ENCODE measurements at places on chromosomes 2 and 18.
A peak's percentile ranks its signal among the peaks of the same experiment; 100 is the strongest.

DNA sequence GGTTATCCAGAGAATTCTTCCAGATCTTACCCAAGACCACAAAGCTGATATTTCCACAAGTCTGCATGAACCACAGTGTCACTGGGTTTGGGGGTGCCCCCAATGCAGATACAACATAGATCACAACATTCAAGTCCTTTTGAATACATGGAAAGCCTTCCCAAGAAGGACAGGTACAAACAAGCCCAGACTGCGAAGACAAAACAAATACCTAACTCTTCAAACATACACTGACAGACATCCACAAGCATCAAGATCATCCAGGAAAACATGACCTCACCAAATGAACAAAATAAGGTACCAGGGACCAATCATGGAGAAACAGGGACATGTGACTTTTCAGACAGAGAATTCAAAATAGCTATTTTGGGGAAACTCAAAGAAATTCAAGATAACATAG lies 93.1 kb downstream of the MDH1 start:
- no peak for DNase-seq

GRCh38 chr2:219707496-219708285 lies 80.3 kb downstream of the SLC4A3 start:
- DNase-seq, result no peak

GRCh38 chr18:55866886-55867285 lies 278.9 kb upstream of the TCF4 start:
- DNase-seq, result no peak

DNA sequence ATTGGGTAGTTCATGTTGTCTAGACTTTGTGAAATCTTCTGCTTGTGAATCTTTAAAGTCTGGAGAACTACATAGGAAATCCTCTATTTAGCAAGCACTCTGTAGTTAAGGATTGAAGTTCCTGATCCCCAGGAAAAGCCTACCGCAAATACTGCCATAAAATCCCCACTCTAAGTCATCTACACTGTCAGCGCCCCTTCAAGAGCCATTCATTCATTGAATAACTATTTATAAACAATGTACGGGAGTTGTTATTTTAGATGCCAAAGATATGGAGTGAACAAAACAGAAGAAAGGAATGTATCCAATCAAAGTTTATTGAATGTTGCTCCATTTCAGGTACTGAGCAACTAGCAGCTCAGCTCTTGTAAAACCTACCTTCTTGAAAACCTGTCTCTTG lies 36.5 kb upstream of the SLC39A10 start:
- DNase-seq, result no peak

DNA sequence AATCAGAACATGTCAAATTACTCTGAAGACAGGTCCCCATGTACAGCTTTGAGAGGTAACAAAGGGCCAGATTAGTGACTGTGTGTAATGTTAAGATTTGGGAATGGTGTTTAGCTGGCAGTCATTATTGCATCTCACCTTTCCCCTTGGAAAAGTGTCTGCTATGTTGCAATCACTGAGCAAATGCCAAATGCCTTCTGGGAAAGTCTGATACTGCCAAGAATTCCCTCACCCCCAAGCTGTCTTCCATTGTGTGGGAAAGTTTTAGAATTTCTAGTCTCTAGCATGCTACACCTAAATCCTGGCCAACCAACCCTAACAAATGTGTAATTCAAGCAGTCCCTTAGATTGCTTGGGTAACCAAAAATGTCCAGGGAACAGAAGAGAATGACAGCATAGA lies 13.6 kb upstream of the PELI1 start:
- DNase-seq, result no peak

- DNase-seq, result no peak
These were observed 11.7 kb upstream of the FBXO11 start for GRCh38 chr2:47918043-47918442.

DNA sequence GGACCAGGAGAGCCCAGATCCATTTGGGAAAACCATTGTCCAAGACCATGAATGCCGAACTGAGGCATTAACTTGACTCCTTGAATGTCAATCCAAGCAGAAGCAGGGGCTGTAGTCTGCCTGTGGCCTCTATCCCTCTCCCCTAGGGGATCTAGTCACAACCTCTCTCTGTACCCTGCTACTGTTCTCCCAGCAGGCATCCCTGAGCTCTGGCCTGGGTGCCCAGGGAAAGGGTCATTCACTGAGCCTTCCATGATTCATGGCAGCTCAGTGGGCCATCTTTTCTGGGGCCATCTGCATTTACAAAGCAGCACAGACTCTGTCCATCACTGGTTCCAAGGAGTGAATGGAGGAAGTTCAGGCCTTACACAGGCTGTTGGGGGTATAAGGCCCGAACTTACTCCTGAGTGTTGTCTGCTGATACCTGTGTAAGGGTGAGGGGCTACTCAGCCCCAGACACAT lies 151.8 kb downstream of the ZFP36L2 start:
- DNase-seq, result no peak

- no peak for DNase-seq
These were observed 7.3 kb downstream of the COQ10B start for GRCh38 chr2:197460649-197461048.

DNA sequence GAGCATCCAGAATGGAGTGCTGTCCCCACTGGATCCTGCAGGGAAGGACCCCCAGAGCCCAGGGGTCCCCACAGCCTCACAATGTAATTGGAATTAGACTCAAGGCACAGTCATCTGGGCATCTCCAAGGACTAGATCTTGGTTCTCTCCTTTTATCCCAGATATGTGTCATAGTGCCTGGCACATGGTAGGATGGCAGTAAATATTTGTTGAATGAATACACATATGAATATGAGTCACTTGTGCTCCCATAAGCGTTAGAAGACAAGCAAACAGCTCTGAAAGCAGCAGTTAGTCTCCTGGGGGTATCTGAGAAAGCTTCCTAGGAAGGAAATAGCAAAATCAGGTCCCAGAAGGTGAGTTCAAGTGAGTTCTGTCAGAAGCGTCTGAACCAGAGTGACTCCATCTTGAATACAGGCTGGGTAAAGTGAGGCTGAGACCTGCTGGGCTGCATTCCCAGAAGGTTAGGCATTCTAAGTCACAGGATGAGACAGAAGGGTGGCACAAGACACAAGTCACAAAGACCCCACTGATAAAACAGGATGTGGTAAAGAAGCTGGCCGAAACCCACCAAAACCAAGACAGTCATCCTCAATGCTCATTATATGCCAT lies 234.1 kb upstream of the ID2 start:
- no peak for DNase-seq

- DNase-seq, result no peak
These were observed 4.5 kb downstream of the B4GALT6 start for GRCh38 chr18:31679791-31680432.

DNA sequence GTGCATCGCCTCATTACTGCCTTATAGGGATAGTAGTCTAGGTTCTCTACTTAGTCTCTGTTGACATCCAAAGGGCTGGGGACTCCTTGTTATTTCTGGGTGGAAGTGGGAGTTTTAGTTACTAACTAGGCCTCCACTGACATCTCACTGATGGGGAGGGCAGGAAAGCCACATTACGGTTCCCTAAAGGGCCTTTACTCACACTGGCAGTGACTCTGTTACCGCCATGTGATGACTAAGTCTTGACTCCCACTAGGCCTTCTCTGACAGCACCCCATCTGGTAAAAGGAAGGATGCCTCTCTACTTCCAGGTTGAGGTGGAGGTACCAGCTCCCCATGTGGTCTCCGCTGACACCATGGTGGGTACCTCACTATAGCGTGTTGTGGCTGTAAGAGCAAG lies 14.0 kb upstream of the BCL2L11 start:
- DNase-seq, result peak; percentile 20

- DNase-seq, result no peak
These were observed 3.4 kb downstream of the SERPINB2 start for GRCh38 chr18:63890950-63891304.

GRCh38 chr2:153311432-153311831 lies 167.1 kb downstream of the RPRM start:
- no peak for DNase-seq

DNA sequence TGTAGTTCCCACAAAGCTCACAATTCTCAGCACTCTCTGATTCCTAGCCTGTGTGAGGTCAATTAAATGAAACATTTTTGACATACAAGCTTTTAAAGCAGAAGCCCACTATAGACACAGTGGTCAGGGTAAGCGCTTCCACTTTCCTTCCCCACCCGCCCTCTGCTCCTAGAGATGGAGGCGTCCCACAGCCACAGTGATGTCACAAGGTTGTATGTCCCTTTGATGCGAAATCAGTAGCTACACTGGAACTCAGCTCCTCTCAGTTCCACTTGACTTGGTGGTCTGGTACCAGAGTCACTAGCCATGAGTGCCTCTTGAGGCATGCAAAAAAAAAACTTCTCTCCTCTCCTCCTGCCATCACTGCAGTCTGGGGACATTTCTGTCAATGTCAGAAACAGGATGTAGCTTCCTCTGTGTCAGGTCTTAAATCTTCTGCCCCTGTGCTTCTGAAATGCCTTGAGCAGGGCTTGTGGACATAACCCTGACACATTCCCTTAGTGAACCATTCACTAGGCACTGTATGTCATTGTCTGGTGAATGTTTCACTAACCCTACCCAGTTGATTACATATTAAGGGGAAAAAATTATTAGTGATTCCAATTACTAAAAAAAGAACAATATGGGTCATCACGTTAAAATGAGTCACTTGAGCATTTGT lies 7.8 kb downstream of the SULT1C4 start:
- no peak for DNase-seq

DNA sequence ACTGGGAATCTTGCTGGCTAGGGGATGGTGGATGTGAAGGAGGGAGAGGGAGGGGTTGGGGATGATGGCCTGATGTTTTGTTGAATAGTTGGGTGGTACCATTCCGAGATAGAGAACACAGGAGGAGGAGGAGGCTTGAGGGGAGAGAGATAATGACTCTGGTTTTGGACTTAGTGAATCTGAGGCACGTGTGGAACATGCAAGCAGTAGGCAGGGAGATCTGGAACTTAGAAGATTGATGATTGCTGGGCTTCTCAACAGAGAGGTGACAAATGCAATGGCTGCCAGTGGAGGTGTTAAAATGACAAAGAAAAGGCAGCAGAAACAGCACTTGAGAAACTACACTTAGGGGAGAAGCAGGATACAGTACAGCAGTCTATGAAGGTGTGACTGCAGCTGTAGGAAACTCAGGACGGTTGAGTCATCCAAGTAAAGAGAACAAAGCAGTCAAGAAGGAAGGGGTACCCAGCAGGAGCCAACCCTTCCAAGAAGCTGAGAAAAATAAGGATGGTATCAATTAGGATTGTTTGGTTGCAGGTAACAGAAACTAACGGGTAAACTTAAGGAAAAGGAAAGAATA lies 221.4 kb upstream of the FBXO11 start:
- DNase-seq, result no peak

DNA sequence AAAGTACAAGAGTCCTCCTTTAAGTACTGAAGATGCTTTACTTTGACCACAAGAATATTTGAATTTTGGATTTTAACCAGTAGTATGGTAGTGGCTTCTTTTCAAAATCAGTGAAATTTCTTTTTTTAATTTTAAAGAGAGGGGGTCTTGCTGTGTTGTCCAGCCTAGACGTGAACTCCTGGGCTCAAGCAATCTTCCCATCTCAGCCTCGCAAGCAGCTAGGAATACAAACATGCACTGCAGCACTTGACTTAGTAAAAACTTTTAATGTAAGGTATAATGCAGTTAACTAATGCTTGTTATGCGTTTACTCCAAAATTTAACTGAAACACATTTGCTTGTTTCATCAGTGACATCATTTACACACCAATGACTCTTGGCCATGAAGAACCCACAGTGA lies 49.6 kb downstream of the EML4 start:
- no peak for DNase-seq

DNA sequence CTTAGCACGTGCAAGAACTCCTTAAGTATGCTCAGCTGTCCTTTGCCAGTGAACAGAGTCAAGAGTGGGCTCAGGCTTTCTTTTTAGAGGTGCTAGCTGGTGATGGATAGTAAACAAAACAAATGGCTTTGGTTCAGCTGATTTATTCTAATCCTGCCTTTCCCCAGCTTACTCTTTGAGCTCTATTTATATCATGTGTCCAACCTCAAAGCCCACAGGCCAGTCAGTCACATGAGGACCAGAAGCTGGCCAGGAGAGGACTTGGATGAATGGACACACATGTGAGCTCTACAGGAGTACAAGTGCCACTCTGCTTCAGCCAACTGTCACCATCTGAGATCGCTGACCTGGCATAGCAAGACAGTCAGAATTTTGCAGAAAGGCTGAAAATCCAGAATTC lies 59.4 kb downstream of the STK39 start:
- DNase-seq, result no peak

- DNase-seq, result no peak
These were observed 1.6 kb downstream of the KANSL1L start for GRCh38 chr2:210169516-210170195.

DNA sequence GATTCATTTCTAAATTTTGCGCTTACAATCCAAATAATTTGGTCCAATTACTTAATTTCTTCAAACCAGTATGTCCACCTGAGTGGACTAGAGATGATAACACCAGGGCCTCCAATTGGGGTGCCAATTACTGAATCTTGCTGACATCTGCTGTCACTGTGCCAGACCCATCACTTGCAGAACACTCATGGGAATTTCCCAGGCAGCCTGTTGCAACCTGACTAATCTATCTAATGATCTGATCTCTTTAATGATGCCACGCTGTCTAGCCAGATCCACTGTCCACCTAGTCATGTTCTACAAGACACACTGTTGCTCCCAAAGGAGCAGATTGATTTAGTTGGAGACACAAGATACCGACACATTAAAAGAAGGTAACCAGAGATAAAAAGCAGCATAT lies 11.8 kb upstream of the LRP1B start:
- DNase-seq, result no peak

DNA sequence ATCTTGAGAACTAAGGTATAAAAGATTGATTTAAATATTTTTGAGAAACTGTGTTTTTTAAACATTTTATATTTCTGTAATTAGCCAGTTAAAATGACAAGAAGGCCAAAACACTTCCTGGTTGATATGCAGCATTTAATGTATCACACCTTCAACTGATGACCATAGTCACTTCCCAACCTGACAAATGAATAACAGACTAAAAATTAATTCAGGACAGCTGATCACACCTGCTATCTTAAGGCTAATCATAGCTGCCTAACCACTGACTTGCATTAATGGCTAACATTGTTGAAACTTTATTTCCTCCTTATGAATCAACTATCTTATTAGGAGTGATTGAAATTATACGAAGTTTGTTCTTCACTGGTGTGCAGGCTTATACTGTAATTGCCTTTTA lies 125.8 kb upstream of the MSTN start:
- no peak for DNase-seq

GRCh38 chr2:230224458-230224857 lies 1.1 kb upstream of the SP140 start:
- DNase-seq, result no peak

GRCh38 chr18:10928011-10928771 lies 221.2 kb downstream of the PIEZO2 start:
- DNase-seq, result no peak

All from stimulated activated naive CD8-positive, alpha-beta T cell treated with anti-CD3 and anti-CD28 coated beads, Interleukin-15, Interleukin-2, amounts not matched to agents 100 U/mL and 50 U/mL, for 24 hours (primary cell).